ENCODE measurements at places on chromosomes 7 and 10.

GRCh38 chr7:143416565-143417149 is 8.0 kb upstream of the EPHA1 start:
- DNase-seq = no peak

- DNase-seq = no peak
These were observed 133.7 kb downstream of the LRRN3 start for GRCh38 chr7:111224354-111225231.

DNA sequence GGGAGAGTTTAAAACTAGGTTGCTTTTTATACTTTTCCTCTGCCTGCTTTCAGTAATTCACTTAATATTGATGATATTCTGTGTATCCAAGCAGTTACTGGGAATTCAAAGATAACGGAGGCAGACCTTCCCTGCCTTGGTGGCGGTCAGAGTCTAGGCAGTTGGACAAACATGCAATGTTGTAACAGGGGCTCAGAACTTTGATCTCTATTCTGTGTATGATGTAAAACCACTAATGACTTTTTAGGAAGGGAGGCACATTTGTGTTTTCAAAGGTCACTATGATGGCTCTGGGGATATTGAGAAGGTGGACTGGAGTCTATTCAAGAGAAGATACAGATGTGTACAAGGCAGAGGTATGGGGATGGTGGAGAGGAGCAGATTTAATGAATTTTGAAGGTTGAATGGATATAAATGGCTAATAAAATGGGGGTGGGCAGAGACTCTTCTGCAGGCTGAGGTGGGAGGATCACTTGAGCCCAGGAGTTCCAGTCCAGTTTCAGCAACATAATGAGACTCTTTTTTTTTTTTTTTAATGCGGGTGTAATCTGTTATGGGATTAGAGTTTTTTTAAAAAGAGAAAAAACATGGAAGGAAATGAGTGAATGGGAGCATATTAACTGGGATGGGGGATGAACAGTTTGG is 5.7 kb upstream of the PON2 start:
- DNase-seq = no peak

- no peak for DNase-seq
These were observed 99.6 kb upstream of the GLCCI1 start for GRCh38 chr7:7869036-7869435.

GRCh38 chr10:123570051-123570897 is 95.9 kb upstream of the GPR26 start:
- DNase-seq = no peak

DNA sequence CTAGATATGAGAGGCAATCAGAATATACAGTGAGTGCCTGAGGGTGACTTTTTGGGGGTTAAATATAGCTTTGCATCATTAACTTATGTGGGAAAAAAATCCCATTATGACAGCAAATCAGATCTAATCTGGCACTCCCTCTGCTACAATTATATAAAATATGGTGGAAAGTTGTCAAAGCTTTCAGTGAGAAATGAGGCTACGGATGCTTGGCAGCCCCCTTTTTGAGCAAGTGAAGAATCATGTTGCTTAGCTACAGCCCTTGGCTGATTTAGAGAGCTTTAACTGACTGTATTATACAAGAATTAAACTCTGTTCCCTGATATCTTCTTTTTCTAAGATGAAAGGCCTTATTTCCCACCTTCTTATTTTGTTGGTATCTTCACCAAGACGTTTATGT is 57.4 kb downstream of the GPR158 start:
- no peak for DNase-seq

DNA sequence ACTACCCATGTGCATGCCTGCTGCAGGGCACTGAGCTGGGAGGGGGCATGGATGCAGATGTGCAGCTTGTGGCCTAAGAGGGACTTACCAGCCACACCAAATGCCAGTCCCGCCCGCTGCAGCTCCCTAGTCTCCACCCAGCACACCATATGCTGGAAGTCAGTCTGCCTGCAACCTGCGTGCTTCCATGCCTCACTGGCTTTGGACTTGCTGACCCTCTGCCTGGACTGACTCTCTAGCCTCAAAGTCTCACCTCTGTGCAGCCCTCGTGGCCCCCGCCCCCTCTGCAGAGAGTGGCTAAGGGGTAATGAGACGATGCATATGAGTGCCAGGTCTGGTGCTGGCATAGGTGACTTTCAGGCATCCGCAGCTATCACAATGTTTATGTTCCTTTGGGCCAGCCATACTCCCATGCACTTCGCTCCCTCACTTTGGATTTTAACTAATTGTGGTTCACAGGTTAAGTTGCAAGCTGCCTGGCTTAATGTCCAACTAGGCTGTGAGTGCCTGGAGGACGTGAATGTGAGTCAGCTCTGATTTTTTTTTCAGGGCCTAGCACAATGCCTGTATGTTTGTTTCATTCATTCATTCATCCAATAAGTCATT is 21.7 kb downstream of the TRIM8 start:
- no peak for DNase-seq

- no peak for DNase-seq
These were observed 1362.8 kb downstream of the XPNPEP1 start for GRCh38 chr10:108560488-108560887.

GRCh38 chr10:17431871-17432311 is 22.5 kb downstream of the ST8SIA6 start:
- DNase-seq = no peak

DNA sequence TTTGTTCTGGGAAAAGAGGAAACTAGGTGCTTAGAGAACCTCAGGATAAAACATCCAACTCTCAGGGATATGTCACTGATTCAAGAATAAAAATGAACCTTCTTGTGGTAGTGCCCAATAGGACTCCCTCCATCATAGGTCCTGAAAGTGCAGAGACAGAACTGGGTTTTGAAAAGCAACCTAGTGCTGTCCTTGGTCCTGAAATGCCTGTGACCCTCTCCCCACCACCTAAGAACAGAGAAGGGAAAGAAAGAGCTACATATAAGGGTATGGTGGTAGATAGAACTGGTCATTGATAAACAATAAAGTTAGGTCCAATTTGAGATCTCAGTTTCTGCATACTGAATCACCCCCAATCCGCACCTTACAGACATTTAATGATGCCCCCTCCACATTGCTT is 953.3 kb downstream of the XPNPEP1 start:
- DNase-seq = no peak

DNA sequence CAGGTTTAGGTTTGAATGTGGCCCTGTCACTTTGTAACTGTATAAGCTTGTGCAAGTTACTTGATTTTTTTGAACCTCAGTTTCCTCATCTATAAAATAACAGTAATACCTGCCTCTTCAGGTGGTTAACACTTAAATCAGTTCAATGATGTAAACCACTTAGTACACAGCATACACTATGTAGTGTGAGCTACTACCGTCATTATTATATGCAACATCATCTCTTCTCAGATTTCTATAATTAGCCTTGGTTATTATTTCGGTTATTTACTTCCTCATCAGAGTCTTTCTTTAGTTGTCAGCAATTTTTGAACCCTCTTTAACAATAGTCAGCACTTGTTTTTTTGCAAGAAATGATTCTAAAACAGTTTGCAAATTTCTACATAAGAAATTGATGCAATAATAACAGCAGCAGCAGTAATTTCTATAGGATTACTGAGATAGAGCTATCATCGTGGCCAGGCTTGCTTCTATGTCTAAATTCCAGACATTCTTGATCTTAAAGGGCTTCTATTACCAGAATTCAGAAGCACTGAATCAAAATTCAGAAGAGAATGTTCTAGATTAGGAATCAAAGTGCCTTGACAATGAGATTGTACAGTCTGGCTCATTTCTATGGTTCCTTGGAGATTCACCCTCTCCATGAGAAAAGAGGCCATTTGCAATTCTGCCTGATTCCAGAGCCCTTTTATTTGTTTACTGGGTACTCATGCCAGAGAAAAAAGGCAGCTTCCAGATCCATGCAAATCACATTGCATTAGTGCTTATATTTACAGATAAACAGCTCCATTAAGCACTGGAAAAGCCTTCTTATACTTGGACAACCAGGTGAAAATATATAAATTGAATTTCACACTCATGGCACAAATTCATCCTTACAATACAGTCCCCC is 25.0 kb upstream of the WDR11 start:
- no peak for DNase-seq

DNA sequence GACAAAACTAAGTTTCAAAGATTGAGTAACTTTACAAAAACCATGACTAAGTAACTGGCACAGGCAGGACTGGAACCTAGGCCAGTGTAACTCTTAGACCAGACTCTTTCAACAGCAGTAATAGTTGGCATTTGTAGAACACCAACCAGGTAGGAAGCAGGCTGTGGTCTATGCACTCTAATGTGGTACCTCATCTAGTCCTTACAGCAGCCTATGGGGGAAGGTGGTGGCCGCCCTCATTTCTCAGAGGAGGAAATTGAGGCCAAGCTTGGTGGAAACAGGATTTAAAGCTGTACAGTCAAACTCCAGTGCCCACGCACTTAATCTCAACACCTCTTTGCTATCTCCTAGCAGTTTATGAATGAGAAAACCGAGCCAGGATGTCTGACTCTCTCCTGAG is 165.4 kb upstream of the LRGUK start:
- no peak for DNase-seq

DNA sequence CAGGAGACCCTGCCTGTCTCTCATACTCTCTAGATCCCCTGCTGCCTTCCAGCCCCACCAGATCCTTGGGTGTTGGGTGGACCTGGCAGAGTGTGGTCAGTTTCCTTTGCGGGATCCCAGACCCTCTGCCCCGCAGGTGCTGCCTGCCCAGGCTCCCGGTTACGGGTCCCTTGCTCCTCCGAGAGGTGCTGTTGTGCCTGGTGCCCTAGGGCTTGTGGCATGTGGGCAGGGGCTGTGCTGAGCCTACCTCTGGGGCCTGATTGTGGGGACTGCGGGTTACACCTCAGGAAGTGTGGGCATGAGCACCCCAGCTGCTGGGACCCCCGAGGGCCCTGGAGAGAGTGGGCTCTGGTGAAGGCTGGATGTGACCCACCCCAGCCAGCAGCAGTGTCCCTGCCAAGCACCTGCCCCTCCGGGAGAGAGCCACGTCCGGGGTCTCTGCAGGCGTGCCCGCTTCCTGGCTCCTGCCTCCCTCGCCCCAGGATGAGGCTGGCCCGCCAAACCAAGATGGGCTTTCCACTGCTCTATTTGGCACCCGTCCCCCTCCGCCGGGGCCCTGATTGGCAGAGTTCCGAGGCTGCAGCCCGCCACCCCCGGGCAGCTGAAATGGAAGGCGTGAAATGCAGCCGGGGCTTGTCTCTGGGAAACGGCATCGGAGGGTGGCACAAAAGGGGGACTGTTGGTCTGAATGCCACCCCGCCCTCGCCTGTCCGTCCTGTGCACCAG is 17.0 kb downstream of the CLIP2 start:
- DNase-seq = peak; percentile 58

GRCh38 chr10:57506414-57507094 is 761.1 kb downstream of the IPMK start:
- no peak for DNase-seq

- DNase-seq = no peak
These were observed 139.9 kb downstream of the KCNMA1 start for GRCh38 chr10:77497748-77498147.

- no peak for DNase-seq
These were observed 44.7 kb downstream of the COL13A1 start for GRCh38 chr10:69846293-69846921.

GRCh38 chr10:98980353-98980752 is 255.3 kb downstream of the HPSE2 start:
- DNase-seq = no peak

GRCh38 chr10:88243202-88243744 is 339.8 kb downstream of the RNLS start:
- no peak for DNase-seq

GRCh38 chr7:126978865-126979264 is 273.9 kb downstream of the GRM8 start:
- no peak for DNase-seq

GRCh38 chr10:89118091-89118490 is 89.0 kb downstream of the CH25H start:
- DNase-seq = no peak

GRCh38 chr7:89584896-89585295 is 569.4 kb upstream of the STEAP1 start:
- DNase-seq = no peak

DNA sequence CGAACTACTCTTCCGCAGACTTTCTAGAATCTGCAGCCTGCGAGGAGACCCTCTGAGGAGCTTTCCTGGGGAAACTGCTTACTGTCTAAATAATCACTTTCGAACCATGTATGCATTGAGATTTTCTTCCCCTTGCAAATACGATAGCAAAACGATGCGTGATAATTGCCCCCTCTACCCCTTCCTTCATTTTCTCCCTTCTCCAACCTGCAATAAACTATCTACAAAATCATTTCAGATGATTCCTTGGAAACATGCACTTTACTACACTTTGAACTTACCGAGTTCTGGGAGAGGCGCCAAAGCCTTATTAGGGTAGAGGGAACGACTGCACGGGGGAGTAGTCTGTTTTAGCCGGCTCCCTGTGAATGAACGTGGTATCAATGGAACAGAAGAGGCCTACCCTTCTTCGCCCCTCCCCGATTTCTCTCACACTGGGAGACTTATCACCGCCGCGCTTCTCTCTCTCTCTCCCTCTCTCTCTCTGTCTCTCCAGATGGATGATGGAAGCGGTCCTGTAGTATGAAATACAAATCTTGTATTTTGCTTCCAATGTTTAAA is at the start of gene FGFBP3:
Gene FGFBP3 (minus strand): TSS at position 370 of the 561 bp plus-strand sequence. CDS start 517 bp downstream, outside the sequence.
- DNase-seq = peak; percentile 72

GRCh38 chr10:31490858-31491504 is 172.0 kb downstream of the ZEB1 start:
- no peak for DNase-seq

DNA sequence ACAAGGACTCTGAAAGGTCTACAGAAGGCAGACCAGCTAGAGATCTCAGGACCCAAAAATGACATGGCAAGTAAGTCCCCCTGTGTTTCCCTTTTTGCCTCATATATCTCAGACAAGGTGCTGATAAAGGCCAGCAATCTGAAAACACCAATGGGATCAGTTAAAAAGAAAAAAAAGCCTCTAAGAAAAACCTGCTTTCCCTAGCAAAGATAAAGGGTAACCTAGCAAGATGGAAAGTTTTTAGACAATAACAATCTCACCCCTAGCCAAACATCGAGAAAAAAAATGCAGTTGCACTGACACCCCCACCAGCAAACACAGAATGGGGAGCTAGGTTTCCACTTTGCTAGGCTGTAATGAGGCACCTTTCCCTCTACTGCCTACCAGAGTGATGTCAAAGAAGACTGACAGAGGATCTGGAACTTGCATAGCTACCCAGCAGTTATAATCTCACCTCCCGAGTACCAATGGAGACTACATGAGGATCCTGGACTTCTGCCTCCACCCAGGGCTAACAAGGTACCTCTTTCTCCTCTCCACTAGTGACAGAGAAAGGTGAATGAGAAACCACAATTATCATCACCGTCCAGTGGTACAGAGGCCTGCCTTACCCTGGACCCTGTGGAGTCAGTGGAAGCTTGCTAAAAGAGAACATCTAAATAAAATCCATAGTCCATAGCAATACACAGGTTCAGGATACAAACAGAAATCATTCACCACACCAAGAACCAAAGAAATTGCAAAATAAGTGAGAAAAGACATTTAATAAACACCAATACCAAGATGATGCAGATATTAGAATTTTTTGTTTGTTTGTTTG is 240.8 kb downstream of the ARHGAP12 start:
- no peak for DNase-seq

GRCh38 chr7:79317728-79318127 is 135.7 kb downstream of the MAGI2 start:
- DNase-seq = no peak

GRCh38 chr10:30028738-30029030 is 30.7 kb downstream of the JCAD start:
- DNase-seq = no peak

GRCh38 chr7:25259487-25260243 is 31.4 kb upstream of the NPVF start:
- DNase-seq = peak; percentile 81
